ENCODE measurements at places on chromosomes 2 and 18.

DNA sequence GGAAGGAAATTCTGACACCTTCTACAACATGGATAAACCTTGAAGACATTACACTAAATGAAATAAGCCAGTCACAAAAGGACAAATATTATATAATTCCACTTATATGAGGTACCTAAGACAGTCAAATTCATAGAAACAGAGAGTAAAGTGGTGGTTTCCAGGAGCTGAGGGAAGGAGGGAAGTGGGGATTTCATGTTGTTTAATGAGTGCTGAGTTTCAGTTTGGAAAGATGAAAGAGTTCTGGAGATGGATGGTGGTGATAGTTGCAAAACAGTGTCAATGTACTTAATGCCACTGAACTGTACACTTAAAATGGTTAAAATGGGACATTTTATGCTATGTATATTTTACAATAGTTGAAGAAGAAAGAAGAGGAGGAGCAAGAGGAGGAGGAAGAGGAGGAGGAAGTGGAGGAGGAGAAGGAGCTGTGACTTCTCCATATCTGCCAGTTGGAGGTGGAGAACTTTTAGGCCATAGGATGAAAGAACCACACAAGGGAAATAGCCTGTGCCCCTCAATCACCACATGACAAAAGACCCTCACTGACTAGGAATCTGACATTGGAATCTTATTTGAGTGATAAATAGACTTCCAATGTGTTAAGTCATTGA, 55.3 kb upstream of the LGALSL start:
- no peak for DNase-seq

- DNase-seq, result no peak
These were observed 24.2 kb downstream of the ITGB1BP1 start for GRCh38 chr2:9398881-9399780.

- no peak for DNase-seq
These were observed 34.8 kb downstream of the SP110 start for GRCh38 chr2:230184727-230185578.

DNA sequence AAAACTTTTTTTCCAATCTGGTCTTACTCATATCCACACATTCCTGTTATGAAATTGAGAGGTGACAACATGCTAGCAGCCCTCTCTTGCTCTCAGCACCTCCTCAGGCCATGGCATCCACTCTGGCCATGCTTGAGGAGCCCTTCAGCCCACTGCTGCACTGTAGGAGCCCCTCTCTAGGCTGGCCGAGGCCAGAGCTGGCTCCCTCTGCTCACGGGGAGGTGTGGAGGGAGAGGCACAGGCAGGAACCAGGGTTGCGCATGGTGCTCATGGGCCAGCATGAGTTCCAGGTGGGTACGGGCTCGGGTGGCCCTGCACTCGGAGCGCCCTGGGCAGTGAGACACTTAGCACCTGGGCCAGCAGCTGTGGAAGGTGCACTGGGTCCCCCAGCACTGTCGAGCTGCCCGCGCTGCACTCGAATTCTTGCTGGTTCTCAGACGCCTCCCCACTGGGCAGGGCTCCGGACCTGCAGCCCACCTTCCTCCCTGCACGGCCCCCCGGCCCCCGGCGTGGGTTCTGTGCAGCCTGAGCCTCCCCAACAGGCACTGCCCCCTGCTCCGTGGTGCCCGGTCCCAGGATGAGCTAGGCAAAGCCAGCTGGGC, 1669.6 kb upstream of the CELF4 start:
- DNase-seq, result no peak

DNA sequence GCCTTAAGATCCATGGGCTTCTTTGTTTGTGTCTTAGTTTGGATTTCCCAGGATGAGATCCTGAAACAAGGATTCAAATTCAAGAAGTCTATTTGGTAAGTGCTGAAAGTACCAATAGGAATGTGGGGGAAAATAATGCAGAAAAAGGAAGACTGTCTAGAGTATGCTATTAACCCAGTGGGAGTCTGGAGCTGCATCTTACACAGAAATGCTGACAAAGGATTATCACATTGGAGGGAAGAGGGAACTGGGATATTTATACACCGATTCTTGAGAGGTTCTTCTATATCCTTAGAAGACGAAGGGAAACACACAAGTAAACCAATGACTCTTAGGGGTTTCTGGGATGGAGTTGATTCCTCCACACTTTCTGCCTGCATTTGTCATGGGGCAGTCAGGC, 294.8 kb upstream of the FIGN start:
- DNase-seq, result no peak

DNA sequence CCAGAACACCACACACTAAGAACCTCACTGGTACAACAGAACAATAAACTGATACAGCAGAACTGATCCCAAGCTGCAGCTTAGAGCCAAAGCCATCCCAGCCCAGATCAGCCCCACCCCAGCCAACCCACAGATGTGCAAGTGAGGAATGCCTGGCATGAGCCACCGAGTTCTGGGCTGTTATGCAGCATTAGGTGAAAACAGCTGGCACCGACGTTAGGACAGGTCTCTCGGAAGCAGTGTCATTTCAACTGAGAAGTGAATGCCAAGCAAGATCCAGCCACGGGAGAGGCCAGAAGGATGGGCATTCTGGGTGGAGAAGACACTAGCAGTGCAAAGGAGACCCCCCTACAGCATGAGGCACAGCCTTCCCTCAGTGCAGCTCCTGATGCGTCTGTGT, 38.9 kb downstream of the ADCY3 start:
- DNase-seq, result no peak

- no peak for DNase-seq
These were observed 46.4 kb upstream of the CYP1B1 start for GRCh38 chr2:38122344-38122743.

DNA sequence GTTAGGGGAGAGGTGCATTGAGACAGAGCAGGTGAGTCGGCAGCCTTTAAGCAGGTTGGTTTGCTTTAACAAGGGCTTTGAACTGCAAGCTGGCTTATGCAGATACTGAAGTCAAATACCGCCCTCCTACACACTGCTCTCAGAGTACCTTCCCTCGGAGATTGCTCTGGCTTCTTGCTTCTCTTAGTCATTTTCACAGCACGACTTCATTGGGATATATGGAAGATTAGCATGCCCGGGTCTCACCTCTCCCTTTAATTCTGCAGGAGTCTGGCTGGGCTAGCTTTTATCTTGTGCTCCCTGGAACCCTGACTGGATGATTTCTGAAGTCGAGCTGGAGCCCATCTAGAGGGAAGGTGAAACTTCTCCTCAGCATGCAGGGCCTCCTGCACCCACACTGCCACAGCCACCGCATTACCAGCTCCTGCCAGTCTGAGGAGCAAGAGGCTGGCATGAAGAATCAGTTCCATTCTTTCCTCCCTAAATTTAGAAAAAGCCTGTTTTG, 395.5 kb upstream of the HNRNPA3 start:
- DNase-seq, result no peak

DNA sequence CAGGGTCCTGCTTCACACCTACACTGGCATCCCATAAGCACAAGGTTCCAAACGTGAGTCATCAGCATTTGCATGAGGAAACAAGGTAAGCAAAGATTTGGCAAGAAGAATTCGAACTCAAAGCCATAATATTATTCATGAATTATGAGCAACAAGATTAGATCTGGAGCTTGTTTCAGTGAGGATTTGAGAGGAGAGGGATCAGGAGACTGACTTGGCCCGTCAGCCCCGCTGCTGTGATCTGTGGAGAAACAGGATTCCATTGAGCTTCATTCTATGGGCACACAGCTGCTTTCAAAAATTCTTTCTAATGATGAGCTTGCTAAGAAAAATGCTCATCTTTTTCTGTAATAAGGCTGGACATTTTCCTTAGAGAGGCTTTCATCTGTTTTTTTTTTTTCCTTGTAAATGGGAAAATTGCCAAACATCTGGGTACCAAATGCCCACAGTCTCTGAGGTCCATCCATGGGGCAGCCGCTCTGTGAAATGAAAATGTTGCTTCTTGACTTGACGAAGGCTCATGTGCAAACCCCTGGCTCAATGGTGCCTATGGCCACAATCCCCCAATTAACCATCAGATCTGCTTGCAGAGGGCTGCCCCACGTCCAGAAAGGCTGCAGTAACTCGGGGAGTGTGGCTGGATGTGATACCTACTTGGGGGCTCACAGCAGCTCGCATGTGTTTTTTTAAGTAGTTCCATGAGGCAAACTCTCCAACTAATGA, 179.3 kb downstream of the TMEM18 start:
- no peak for DNase-seq

DNA sequence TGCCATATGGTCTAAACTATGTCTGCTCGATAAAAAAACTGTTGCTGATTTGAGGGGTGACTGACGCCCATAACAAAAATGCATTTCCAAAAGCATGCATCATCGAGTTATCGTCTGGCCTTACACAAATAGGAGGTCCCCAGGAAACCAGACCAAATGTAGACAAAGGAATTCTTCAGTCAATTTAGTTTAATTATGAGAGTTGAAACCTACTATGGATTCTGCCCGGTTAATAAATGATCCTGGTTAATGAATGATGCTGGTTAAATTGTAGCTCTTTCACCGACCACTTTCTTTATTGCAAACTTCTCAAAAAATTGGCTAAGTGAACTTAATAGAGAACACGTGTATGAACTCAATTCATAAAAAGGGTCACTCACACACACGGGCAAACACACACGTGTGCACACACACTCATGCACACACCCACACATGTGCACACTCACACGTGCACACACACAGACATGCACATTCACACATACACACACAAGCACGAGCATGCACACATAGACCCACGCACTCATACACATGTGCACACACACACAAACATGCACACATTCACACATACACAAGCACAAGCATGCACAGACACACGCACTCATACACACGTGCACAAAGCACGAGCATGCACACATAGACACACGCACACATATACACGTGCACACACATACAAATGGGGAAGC, 59.0 kb upstream of the SALL3 start:
- no peak for DNase-seq

GRCh38 chr2:215677481-215677880, 241.6 kb upstream of the FN1 start:
- DNase-seq, result no peak

GRCh38 chr2:110802208-110802932, 70.0 kb downstream of the ACOXL start:
- no peak for DNase-seq

- DNase-seq, result no peak
These were observed 78.2 kb upstream of the SMAD7 start for GRCh38 chr18:49028801-49029506.

DNA sequence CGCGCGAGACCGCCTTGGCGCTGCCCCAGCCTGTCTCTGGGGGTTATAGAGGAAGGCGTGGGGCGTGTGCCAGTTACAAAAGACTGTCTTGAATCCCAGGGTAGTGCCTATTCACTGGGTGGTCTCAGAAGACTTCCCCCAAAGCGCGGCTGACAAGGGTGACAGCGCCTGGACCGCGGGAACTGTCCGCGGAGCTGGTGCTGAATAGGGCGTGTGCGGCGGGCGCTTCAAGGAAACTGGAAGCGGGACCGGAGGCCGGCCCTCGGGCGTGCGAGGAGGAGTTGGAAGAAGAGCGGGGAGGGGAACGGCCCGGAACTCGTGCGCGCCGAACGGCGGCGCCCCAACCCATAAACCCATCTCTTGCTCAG, 2.3 kb downstream of the EGR4 start:
- no peak for DNase-seq

- DNase-seq, result no peak
These were observed 214.1 kb upstream of the STON1 start for GRCh38 chr2:48315896-48316194.

- DNase-seq, result no peak
These were observed 43.5 kb downstream of the KCTD1 start for GRCh38 chr18:26504831-26505230.

GRCh38 chr18:3079653-3080052, 66.7 kb upstream of the LPIN2 start:
- DNase-seq, result no peak

DNA sequence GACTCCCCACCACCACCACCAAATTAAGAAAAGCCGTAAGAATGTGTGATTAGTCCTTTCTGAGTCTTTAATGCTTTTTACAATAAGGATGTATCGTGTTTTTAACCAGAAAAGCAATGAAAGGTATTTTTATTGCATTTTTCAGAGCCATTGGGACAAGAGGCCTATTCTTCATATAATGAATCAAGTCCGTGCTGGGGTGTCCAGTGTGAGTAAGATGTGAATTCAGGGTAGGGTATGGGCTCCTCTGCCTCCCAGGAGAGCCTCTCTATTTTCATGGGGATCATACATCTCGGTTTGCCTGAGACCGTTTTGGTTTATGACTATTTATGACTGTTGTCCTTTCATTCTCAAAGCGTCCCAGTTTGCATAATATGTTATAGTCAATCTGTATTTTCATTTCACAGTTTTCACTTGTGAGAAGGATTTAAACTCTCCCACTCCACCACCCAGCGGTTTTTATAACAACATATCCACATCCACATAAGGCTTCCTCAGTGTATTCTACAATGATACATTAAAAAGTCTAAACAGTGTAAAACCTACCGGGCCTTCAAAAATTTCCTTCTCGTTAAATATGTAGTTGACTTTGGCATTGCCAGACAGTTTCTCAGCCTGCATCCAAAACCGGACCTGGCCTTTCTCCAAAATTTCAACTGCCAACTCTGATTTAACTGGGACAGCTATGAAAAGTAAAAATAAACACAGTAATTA, 80.8 kb upstream of the LPIN2 start:
- DNase-seq, result no peak

- no peak for DNase-seq
These were observed 85.1 kb downstream of the CCDC85A start for GRCh38 chr2:56268856-56269255.

- no peak for DNase-seq
These were observed 32.1 kb downstream of the CLASP1 start for GRCh38 chr2:121617042-121617599.

- DNase-seq, result no peak
These were observed 484 bp downstream of the AFF3 start for GRCh38 chr2:100141906-100142305.

GRCh38 chr18:3449512-3450011, 410 bp upstream of the TGIF1 start:
- peak; percentile 49 for DNase-seq

DNA sequence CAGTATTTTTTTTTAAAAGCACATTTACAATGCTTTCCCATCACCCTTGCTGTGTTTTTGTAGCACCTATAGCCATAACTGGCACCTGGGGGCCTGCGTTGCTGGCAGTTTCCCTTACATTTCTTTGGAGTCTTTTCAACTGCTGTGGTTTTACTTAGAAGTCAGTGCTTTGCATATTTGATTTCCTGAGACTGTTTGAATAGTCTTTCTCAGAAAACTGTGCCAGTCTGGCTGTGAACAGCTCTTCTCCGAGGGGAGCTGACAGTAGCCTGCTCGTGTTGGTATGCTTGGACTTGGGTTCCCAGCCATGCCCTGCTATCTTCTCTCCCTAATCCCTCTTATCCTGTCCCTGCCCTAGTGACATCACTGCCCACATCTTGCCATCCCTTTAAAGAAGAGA, 81.5 kb downstream of the DPP4 start:
- DNase-seq, result no peak

DNA sequence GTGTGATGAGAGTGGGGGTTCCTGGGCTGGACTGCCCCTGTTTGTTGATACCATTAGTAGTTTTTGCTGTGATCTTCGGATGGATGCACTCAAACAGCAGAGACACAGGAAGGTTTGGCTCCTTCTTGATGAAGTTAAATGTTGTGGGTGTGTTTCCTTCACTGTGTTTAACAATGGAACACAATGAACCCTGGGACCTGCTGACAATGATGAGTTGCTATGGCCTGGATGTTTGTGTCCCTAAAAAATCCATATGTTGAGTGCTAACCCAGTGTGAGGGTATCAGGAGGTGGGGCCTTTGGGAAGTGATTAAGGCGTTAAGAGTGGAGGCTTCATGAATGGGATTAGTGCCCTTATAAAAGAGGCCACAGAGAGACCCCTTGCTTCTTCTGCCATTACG, 237.4 kb upstream of the HS6ST1 start:
- no peak for DNase-seq

All from stimulated activated CD4-positive, alpha-beta T cell treated with anti-CD3 and anti-CD28 coated beads, TNF-alpha, amount 100 ng/mL, for 1 hour (primary cell).